ENCODE measurements at places on chromosomes 13 and 19.

GRCh38 chr19:30255791-30256495 is 116.2 kb upstream of the ZNF536 start:
- no peak for DNase-seq

DNA sequence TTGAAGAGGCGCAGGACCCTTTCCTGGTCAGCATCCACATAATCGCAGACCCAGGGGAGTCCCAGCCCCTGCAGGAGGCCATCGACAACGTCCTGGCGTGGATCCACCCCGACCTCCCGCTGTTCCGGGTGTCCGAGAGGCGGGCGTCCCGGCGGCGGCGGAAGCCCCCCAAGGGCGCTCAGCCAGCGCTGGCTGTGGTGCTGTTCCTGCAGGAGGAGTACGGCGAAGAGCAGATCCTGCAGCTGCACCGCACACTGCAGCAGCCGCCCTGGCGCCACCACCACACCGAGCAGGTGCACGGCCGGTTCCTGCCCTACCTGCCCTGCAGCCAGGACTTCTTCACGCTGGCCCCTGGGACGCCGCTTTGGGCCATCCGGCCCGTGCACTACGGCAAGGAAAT is 29.3 kb downstream of the FAM124A start:
- DNase-seq, result no peak

GRCh38 chr13:95418946-95419345 is 117.7 kb upstream of the ABCC4 start:
- no peak for DNase-seq

GRCh38 chr13:24642219-24642618 is 38.0 kb upstream of the ATP12A start:
- no peak for DNase-seq

DNA sequence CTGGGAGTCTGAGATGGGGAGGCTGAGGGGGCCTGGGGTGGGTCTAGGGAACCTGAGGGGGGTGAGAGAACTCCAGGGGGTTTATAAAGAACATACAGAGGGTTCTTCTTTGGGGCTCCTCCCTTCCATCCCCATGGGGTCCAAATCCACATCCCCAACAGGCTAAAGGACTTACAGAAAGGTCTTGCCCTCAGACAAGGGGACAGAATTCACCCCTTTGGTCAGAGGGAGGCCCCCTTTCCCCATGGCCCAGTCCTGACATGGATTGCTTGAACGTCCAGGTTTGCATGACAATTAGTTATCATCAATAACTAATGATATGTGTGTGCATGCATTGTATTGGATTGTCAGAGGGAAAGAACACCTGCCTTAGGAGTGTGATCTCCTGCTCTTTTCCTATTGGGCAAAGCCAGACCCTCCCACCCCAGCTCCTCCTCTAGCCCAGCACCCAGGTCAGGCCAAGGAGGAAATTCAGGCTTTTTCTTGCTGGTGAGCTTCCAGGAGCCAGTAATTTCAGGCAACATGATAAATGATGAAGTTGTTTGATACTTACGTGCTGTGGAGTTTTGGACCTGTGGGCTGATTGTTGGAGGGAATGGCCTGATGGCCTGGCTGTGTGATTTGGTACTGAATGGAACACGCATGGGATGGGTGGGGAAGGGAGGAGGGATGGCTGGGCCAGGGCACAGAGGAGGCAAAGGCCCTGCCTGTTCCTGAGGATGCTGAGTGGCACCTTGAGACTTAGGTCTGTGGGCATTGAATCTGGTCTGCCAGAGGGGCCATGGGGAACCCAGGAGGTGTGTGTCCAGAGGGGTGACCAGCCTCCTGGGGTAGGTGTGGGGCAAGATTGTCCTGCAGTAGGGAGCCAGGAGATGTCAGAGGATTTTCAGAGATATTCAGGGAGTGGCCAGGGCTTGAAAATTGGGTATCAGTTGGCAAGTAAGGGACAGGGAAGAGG is 1.1 kb downstream of the KLHL26 start:
- no peak for DNase-seq

- no peak for DNase-seq
Observed at GRCh38 chr19:40744554-40745401, 5.5 kb downstream of the ACTMAP start.

DNA sequence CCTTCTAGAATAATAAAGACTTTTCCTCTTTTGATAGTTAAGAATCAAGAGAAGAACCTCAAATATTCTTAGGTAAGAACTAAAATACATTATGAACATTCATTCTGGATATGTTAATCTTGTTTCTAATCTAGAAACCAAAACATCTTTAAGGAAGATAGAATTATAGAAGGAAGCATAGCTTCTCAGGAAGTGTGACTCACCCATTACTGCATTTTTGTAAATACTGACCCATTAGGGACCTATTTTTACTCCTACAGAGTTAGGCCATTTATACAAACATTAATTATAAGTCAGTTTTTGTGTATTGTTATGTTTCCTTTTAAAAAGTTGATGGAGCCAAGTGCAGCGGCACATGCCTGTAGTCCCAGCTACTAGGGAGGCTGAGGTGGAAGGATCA is 147.1 kb downstream of the NUFIP1 start:
- DNase-seq, result no peak

DNA sequence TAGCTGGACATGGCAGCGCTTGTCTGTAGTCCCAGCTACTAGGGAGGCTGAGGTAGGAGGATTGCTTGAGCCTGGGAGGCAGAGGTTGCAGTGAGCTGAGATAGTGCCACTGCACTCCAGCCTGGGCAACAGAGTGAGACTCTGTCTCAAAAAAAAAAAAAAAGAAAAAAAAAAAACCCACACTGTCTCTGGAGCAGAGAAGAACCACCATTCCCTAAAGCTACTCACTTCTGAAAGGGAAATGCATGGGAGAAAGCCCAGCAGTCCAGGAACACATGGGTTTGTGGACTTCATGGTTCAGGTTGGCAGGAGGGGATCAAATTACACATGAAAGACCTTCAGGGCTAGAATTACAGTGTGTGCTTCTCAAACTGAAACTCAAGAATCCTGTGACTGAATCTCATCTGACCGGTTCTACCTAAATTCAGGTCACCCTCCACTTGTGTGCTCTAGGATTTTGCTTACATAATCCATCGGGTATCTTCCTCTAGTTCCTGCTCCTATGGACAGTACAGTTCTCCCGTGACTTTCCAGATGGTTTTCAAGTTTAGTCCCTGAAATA is 30.2 kb upstream of the CPB2 start:
- no peak for DNase-seq

DNA sequence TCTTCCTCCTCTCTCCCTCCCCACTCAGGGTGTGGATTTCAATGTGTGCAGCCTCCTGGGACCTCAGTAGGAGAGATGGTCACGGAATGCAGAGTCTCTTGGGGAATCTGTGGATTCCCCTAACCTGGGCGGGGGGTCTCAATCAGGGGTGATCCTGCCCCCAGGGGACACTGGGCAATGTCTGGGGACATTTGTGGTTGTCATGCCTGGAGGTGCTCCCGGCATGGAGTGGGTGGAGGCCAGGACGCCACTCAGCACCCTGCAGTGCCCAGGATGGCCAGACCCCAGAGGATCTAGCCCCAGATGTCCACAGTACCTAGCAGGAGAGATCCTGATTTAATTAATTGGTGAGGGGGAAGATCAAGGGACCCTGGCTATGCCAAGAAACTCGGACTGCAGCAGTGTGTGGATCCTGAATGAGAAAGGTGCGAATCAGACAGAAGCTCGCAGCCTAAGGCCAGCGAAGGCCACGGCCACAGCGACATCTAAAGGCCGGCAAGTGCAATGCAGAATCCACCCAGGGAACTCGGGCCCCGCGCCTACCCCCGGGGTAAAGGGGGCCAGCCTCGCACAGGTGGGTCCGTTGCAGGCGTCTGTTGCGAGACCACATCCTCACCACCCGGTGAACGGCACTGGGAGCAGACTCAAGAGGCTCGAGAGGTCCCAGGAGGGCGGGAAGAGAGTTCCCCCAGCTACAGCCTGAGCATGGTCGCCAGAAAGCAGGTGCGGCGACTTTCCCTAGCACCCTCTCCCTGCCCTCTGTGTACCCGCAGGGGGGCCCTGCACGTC is 88.8 kb downstream of the GNG7 start:
- no peak for DNase-seq

DNA sequence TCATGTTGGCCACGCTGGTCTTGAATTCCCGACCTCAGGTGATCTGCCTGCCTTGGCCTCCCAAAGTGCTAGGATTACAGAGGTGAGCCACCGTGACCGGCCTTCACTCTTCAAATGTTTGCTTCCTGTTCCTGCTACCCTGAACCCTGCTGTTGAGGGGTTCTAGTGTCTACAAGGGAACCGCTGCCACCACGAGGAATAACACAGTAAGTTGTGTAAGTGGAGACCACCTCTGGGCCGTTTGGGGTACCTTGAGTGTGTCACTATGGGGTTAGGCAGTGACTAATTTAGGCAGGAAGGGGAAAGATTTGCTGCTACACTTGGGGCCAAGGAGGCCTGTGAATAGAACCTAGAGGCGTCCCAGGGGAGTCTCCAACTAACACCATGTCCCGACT is 2.2 kb upstream of the MYADM start:
- DNase-seq, result no peak

GRCh38 chr13:24220086-24220703 is 59.7 kb downstream of the SPATA13 start:
- DNase-seq, result peak; percentile 24

- DNase-seq, result no peak
Observed at GRCh38 chr13:35855531-35856019, 275.6 kb downstream of the DCLK1 start.

- no peak for DNase-seq
Observed at GRCh38 chr19:16814526-16815100, 14.6 kb upstream of the SIN3B start.

Measured in stimulated activated CD4-positive, alpha-beta T cell treated with anti-CD3 and anti-CD28 coated beads, Interleukin-4, amount 100 ng/mL, for 48 hours (primary cell).